ENCODE measurements at places on chromosomes 5 and 9. TPM values are rescaled to one million over a fixed set of nuclear protein-coding genes. Genes with fewer than 3 reads are reported as not detected.

DNA sequence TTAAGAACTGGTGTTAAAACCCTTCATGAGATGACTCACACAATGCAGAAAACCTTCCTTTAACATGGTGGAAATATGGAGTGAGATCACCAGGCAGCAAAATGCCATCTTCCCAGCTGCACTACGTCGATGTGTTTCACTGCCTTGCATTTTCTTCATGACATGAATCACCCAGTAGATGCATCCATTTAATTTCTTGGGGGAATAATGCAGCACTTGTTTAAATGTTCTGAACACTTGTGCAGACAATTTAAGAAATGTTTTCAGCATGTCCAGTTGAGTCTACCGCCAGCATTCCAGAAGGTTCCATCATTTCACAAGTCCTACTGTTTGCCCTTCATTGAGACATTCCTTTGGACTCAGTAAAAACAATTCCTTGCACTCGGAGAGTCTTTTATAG is 81.6 kb downstream of the ADAMTS16 start:
- no peaks in the 10 kb centered on the region for H3K36me3 ChIP-seq
- H3K4me1 ChIP-seq = no peaks in the 10 kb centered on the region
- no peak for DNase-seq
- H3K4me3 ChIP-seq = no peak overlapping the region
- H3K27ac ChIP-seq = no peak overlapping the region

Gene OR1J2
- not detected for total RNA-seq

Gene OTP
- total RNA-seq = not detected

- DNase-seq = no peak
- peaks cover 14% of the 10 kb centered on the region for H3K4me1 ChIP-seq
- no peaks in the 10 kb centered on the region for H3K27me3 ChIP-seq
Observed at GRCh38 chr9:33375238-33375840, 27.0 kb downstream of the AQP7 start.

- peaks cover under 1% of the 10 kb centered on the region for H3K27me3 ChIP-seq
- H3K27ac ChIP-seq = no peak overlapping the region
- DNase-seq = no peak
- H3K4me1 ChIP-seq = no peaks in the 10 kb centered on the region
- H3K36me3 ChIP-seq = no peaks in the 10 kb centered on the region
- no peak overlapping the region for H3K4me3 ChIP-seq
Observed at GRCh38 chr5:178468196-178468685, 122.0 kb downstream of the COL23A1 start.

DNA sequence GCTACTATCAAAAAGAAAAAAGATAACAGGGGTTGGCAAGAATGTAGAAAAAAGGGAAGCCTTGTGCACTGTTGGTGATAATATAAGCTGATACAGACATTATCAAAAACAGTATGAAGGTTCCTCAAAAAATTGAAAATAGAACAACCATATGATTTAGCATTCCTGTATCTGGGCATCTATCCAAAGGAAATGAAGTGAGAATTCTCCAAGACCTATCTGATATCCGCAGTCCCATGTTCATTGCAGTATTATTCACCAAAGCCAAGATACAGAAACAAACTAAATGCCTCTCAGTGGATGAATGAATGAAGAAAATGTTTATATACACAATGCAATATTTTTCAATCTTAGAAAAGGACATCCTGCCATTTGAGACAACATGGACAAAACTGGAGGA is 1943.3 kb downstream of the MAT2B start:
- DNase-seq = no peak
- H3K4me3 ChIP-seq = no peak overlapping the region

- peaks cover 17% of the 10 kb centered on the region for H3K36me3 ChIP-seq
- H3K4me3 ChIP-seq = no peak overlapping the region
- H3K27ac ChIP-seq = peak overlapping the region; percentile 1
- H3K4me1 ChIP-seq = peaks cover 20% of the 10 kb centered on the region
- H3K27me3 ChIP-seq = peaks cover 21% of the 10 kb centered on the region
- peak; percentile 43 for DNase-seq
Observed at GRCh38 chr9:78053627-78054026, 22.0 kb upstream of the GNAQ start.

GRCh38 chr9:127128341-127129072 is 6.1 kb upstream of the ANGPTL2 start:
- no peak overlapping the region for H3K27ac ChIP-seq
- H3K4me3 ChIP-seq = no peak overlapping the region
- no peaks in the 10 kb centered on the region for H3K36me3 ChIP-seq
- DNase-seq = no peak

DNA sequence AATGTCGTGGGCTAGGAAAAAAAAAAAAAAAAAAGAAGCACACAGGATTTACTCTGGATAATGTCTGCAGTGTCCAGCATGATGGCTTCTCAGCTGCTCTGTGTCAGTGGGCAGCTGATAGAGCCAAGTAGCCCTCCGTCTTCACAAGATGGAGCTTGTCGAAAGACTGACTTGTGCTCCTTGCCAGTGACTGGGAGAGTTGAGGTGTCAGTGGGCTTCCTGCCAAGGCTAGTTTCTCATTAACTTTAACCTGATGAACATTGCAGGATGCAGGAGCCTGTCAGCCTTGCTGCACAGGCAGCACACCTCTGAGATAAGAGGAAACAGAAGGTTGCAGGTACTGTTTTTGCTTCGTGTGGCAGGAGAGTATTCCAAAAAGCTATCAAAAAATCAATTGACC is 171.4 kb upstream of the SGCD start:
- H3K36me3 ChIP-seq = no peaks in the 10 kb centered on the region
- no peak overlapping the region for H3K4me3 ChIP-seq
- no peak overlapping the region for H3K27ac ChIP-seq
- no peaks in the 10 kb centered on the region for H3K27me3 ChIP-seq

Gene PAPPA
- not detected for total RNA-seq

DNA sequence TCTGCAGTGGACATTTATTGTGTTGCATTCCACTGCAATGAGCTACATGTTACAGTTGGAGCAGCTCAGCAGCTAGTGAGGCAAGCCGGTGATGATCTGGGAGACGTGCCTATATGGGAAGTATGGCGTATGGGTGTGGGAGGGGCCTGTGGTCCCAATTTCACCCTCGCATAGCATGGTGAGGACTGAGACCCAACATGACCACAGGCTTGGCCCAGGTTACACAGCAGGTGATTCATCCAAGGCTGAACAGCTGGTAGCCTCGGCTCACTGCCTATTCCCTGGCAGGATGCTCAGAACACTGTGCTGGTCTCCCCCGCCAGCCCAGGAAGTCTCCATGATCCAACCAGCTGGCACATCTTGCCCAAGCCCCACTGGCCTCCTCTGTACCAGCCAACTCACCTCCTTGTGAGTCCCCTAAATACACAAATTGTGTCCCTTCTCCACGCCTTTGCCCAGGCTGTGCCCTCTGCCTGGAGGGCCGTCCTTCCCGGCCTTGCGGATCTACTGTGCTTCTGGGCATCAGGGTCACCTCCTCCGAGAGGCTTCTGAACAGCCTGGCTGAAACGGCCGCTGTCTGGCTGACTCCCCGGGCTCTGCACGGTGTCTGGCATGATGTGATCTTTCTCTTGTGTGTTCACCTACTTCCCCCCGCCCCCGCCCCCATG is 81.4 kb downstream of the NSUN2 start:
- H3K4me3 ChIP-seq = no peak overlapping the region
- no peaks in the 10 kb centered on the region for H3K27me3 ChIP-seq
- H3K4me1 ChIP-seq = no peaks in the 10 kb centered on the region
- no peak for DNase-seq
- H3K27ac ChIP-seq = no peak overlapping the region

Gene FBXO38
- total RNA-seq = 47.9 TPM

Gene SPATA31A6
- not detected for total RNA-seq

DNA sequence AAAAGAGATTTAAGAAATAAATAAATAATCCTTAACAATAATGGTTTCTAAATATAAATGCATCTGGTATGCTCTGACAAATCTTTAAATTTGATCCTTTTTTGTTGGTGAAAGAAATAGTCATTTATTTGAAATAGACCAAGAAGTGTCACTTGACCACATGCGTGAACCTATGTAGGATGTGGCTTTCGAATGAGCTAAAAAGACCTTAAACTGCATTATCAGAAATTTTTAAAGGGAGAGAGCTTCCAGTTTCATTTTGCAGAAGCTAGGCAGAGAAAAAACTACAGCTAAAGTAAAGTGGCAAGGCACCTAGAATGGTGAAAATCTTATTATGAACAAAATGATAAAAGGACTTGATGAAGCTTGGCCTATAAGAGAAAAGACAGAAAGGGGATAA is 309.2 kb upstream of the EFNA5 start:
- H3K4me3 ChIP-seq = peak overlapping the region; percentile 27
- peak overlapping the region; percentile 45 for H3K27ac ChIP-seq
- H3K27me3 ChIP-seq = no peaks in the 10 kb centered on the region
- peak; percentile 27 for DNase-seq
- peaks cover 27% of the 10 kb centered on the region for H3K4me1 ChIP-seq
- H3K36me3 ChIP-seq = no peaks in the 10 kb centered on the region

DNA sequence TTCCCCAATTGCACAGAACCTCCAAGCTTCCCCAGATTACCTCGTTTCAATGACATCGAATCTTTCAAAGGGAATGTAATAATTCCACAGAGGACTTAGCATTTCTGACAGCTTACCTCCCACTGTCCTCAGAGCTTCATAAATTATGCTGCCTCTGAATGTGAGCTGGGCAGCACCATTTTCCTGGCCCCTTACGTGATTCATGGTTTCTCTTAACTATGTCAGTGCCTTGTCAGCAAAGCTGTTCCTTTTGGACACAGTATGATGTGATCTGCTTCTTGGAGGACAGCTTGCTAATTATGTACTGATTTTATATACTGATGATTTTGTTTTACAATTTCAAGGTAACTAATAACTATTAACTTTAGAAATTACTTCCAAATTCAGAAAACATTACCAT is 27.7 kb upstream of the SSBP2 start:
- no peak for DNase-seq
- H3K27me3 ChIP-seq = no peaks in the 10 kb centered on the region
- H3K36me3 ChIP-seq = peaks cover 5% of the 10 kb centered on the region
- peak overlapping the region; percentile 75 for H3K4me3 ChIP-seq

DNA sequence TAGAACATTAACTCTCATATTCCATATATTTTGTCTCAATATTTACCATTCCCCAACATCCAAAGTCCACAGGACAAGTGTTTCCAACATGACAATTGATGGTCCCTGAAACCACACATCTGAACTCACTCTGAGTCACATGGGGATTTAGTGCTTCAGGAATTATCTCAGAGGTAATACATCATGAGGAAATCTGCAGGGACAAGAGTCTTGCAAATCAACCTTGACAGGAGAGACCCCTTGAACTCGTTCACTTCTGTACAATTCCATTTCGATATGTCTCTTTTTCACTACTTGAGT is 119.7 kb upstream of the ABCA1 start:
- no peak for DNase-seq
- H3K27ac ChIP-seq = no peak overlapping the region
- peaks cover 10% of the 10 kb centered on the region for H3K4me1 ChIP-seq
- H3K36me3 ChIP-seq = no peaks in the 10 kb centered on the region

- no peak for DNase-seq
- peaks cover 14% of the 10 kb centered on the region for H3K4me1 ChIP-seq
- H3K27me3 ChIP-seq = peaks cover 46% of the 10 kb centered on the region
- H3K4me3 ChIP-seq = peak overlapping the region; percentile 18
Observed at GRCh38 chr9:84139296-84140070, 158.9 kb downstream of the RMI1 start.

Gene F2RL2
- not detected for total RNA-seq

Gene RASA1
- 22.5 TPM for total RNA-seq

GRCh38 chr5:179509845-179510244 is 40.5 kb upstream of the RUFY1 start:
- H3K27ac ChIP-seq = no peak overlapping the region
- no peaks in the 10 kb centered on the region for H3K27me3 ChIP-seq
- H3K36me3 ChIP-seq = no peaks in the 10 kb centered on the region
- DNase-seq = no peak

DNA sequence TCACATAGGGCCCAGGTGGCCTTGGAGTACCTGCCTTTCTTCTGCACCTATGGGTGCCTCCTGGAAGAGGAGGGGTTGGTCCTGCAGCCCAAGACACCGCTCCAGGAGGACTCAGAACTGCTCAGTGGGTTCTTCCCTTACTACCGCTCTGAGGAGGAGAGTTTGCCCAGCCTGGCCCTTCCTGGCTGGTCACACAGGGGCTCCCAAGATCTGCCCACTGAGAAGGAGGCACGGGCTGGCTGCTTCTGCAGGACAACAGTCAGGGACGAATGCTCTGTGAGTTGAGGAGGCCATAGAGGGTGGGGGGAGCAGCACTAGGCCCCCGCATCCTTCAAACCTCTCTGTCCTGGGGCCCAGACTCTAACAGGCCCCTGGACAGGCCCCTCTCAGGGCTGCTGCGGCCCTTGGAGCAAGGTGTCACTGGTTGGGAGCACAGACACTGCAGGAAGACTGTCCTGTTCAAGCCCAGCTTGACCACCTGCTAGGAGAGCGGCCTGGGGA is 9.9 kb upstream of the SLC25A48 start:
- H3K4me1 ChIP-seq = no peaks in the 10 kb centered on the region
- H3K27ac ChIP-seq = no peak overlapping the region
- H3K36me3 ChIP-seq = no peaks in the 10 kb centered on the region
- H3K4me3 ChIP-seq = no peak overlapping the region
- DNase-seq = no peak

DNA sequence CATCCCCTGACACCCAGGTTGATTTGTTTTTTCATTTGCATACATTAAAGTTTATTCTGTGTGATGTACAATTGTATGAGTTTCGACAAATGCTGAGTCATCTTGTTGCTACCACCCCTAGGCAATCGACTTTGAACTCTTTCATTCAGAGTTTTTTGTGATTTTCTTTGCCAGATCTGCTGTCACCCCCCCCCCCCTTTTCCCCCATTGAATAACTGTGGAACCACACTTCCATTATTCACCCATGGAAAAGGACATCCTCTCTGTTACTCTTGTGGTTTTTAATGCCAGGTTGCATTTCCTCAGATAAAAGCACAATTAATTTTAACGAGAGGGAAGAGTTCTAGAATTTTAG is 13.7 kb upstream of the FAM120AOS start:
- peaks cover 37% of the 10 kb centered on the region for H3K36me3 ChIP-seq
- H3K27ac ChIP-seq = peak overlapping the region; percentile 88
- peak overlapping the region; percentile 37 for H3K4me3 ChIP-seq
- peaks cover 89% of the 10 kb centered on the region for H3K4me1 ChIP-seq
- no peak for DNase-seq

Gene ALDOB
- total RNA-seq = not detected

- H3K4me3 ChIP-seq = no peak overlapping the region
- H3K27me3 ChIP-seq = peaks cover 22% of the 10 kb centered on the region
- H3K4me1 ChIP-seq = no peaks in the 10 kb centered on the region
- H3K36me3 ChIP-seq = no peaks in the 10 kb centered on the region
- H3K27ac ChIP-seq = no peak overlapping the region
- DNase-seq = no peak
Observed at GRCh38 chr5:115150512-115150911, 19.2 kb downstream of the TRIM36 start.

DNA sequence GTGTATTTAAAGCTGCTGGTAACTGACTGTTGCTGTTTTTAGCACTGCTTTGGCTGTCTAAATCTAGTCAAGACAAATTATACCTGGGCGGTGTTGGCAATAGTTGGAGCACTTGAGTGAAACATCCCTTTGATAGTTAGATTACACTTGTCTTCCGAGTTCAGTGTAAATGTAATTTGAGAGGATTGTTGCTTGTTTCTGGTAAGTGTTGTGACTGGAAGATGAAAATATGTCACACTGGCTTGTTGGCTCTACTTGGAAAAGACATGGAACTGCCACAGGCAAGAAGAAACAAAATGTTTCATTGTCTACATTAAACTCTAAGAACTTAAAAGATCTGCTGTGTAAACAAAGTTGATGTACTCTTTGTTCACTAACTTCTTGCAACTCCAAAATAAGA is 49.2 kb upstream of the PTPRD start:
- no peaks in the 10 kb centered on the region for H3K27me3 ChIP-seq
- no peak overlapping the region for H3K4me3 ChIP-seq
- DNase-seq = no peak
- no peaks in the 10 kb centered on the region for H3K36me3 ChIP-seq
